Fibroblast of skin of left quadriceps (primary cell): ENCODE measurements at places on chromosomes 4 and X.

DNA sequence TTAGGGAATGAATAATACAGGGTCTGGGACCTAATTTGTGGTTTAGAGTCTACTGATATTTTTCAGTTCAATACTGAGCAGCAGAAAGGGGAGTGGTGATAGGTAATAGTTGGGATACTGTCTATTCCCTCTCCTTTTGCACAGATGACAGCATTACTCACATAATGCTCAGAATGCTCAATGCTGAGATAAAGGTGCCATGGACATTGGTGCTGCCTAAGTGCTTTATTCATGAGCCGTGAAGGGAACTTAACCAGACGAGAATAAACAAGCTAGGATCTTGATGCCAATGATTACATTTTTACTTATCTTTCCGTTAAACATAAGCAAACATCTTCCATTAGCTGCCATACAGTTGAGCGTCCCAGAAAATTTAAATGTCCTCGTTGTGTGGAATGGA is 75.6 kb downstream of the STK32B start:
- no peak for DNase-seq

DNA sequence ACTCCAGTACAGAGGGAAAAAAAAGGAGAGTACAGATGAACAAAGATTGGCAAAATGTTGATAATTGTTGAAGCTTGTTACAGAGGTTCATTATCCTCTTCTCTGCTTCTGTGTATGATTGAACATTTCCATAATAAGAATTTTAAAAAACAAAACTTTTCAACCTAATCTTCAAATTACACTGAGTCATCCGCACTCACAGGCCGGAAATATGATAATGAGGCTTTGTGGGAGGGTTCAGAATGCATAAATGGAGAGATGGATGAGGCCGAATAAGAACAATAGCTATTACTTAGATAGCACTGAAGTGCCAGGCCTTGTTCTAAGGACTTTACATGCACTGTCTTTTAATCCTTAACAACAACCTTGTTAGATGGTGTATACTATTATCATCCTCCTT is 4.6 kb upstream of the ERCC6L start:
- DNase-seq = peak; percentile 8

- no peak for DNase-seq
These were observed 33.8 kb downstream of the NDP start for GRCh38 chrX:43939187-43939926.

DNA sequence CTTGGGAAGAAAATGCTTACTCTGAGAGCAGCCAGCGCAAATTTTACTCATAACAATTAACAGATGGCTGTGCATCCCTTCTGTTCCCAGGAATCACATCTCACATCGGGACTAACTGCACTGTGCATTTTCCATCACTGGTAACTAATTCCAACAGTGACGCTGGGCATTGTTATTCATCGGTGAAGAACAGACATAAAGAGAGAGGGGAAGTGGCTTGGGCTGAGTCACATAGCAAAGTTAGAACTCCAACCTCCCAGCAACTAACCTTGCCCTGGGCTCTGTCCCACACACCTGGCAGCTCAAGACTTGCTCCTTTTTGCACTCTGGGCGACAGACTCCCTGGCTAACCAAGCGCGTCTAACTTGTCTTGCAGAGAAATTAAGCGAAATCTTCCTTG is 6.4 kb upstream of the LONRF3 start:
- no peak for DNase-seq

- no peak for DNase-seq
These were observed 12.1 kb downstream of the BMP2K start for GRCh38 chr4:78788007-78788889.

GRCh38 chr4:88398381-88398780 is 19.7 kb downstream of the HERC6 start:
- no peak for DNase-seq
